Jurkat, Clone E6-1 (cell line): ENCODE measurements at places on chromosomes 4 and X.

DNA sequence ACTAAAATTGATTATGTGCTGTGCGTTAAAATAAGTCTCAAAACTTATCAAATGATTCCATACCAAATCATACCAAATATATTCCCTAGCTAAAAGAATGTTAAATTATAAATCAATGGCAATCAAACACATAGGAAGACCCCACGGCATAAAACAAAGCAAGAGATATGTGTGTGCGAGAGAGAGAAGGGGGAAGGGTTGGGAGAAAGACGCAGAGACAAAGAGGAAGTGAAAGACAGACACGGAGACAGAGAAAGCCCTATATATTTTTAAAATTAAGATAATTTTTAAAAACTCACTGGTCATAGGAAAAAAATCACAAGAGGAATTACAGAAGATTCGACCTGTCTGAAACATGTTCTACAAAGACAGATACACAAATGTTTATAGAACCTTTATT, 371.4 kb downstream of the NLGN4X start:
- DNase-seq: no peak

DNA sequence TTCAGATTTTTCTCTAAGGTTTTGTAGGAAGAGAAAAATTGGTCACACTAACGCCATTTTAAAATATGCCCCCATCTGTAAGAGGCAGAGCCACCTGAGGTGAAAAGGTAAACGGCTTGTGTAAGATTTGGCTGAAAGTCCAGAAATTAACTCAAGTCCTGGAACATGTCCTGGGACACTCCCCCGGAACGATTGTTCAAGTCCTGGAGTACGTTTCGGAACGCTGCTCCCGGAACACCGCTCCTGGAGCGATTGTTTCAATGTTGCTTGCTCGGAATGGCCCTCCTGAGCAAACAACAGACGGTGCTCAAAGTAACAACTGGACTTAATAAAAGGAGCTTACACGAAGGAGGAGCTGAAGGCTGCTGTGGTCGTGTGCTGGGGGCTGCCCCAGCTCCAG, 796.5 kb upstream of the SLIT2 start:
- no peak for DNase-seq

DNA sequence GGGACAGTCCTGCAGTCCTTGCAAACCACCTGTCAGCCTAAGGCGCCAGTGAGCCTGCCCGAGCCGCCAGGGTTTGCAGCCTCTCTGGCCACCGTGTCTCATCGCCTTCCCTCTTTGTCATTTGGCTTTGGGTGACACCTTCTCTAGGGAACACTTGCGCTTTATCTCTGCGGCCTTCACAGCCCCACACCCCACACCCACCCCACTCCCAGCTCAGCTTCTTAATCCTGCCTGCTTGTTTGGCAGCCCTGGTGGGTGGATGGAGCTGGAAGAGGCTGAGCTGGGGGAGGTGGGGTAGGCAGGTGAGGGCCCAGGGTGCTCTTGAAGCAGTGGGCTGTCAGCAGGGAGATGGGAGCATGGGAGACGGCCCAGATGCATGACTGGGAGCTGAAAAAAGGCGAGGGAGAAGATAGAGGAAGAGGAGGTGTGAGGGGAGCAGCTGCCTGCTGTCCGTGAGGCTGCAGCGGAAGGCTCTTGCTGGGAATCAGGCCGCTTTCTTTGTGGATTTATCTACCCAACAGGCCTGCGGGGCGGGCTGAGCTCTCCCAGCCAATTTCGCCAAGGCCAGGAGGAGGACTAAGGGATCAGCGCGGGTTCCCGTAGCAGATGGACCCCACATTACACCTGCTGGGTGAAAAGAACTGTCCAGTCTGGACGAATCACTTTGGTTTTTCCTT, 97.5 kb upstream of the STOX2 start:
- no peak for DNase-seq

- DNase-seq: no peak
These were observed 22.3 kb downstream of the COL4A6 start for GRCh38 chrX:108415891-108416290.

GRCh38 chr4:4320528-4320927, 30.5 kb downstream of the ZBTB49 start:
- no peak for DNase-seq

- no peak for DNase-seq
These were observed 115.4 kb upstream of the NUDT6 start for GRCh38 chr4:123037804-123038203.

- no peak for DNase-seq
These were observed 470.7 kb downstream of the CCSER1 start for GRCh38 chr4:90597927-90598326.

GRCh38 chrX:17987783-17988182, 126.7 kb upstream of the RAI2 start:
- peak; percentile 63 for DNase-seq

DNA sequence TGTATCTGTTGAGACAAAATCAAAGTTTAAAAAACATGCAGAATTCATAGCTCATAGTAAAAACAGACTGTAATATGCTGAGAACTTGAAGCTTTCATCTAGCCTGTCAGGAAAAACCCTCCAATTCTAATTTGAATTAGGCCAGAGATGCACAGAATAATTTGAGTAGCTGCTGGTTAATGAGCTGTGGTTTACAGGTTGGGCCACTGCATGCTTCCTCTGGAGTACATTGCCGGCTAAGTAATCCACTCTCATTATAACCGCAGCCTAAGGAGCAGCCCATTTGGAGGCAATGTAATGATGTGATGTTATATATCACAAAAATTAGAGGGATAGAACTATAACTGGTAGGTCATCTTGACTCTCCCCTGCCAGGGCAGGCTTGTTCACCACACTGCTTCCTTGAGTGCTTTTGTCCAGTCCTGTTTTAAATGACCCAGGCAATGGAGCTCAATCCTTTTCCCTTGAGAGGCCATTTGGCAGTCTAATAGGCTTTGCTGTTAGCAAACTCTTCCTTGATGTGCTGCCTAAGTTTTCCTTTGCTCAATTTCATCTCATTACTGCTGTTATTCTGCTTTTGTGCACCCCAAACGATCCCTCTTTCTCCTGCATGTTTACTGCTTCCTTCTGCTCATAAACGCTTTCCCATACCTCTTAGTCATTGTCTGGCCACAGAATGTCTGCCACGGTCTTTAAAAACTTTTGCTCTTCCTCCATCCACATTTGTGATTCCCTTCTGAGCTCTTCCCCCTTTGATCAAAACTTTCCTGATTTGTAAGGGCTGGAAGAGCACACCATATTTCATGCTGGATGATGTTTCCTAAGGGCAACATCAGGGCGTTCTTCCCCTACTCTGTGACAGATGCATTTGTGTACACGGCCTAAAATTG, 230.9 kb downstream of the C4orf33 start:
- DNase-seq: no peak
